ENCODE measurements at places on chromosomes 6 and 20.

DNA sequence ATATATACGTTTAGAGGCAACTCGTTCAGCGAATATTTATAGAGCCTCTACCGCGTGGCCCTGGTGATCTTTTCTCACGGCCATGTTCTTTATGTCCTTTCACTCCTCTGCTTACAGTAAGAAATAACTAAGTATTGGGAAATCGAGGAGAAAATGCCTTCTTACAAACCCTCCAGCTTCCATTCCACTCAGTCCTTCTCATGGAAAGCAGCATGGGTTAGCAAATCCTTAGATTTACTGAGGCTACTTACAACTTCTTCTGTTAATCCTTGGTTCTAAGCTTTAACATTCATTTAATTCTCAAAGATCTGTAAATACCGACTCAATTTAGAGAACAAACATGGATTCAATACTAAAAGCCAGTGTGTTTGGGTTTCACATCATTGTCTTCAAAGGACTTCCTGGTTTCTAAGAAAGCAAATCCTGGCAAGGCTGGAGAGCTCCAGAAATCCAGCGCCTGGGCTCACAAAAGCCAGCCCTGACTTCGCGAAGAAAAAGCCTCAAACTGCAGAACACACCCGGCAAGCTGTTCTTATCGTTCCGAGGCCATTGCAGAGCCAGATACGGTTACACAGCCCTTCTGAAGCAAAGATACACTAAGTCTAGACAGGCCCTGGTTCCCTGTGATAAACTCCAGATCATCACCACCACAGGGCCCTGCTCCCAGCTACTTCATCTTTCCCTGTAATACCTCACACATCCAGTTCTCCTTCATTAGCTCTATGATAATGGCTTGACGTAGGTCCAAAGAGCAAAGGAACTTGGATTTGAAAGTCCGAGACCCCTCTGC, 19.2 kb downstream of the AGPAT4 start:
- ATAC-seq: peak; percentile 18

DNA sequence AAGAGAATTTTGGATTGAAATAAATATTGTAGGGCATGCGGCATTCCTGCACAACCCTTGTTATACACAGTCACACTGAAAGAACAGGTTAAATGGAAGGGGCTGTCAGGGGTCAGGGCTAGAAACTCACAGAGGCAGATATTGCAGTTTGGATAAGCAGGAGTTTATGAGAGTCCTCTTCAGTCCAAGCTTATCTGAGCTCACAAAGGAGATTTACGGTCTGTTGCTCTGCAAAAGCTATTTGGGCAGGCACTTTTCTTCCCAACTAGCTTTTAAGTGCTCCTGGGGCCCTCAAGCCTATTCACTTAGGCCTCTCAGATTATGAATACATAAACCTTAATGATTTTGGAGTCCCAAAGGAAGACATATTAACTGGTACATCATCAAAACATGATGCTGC, 156.2 kb downstream of the SOX4 start:
- ATAC-seq: no peak

DNA sequence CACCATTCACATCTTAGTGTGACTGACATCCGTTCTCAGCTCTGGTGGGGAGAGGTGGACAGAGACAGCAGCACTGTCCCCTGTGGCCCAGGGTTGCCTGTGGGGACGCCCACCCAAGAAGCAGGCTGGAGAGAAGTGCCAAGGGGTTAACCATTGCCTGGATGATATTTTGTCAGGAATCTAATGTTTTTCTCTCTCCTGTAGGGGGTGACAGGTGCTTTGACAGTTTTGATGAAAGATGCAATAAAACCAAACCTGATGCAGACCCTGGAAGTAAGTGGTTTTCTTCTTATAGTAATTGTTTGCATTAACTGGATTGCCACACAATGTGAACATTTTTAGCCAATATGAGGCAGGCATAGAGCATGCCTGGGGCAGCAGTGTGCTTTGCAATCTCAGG, 99.3 kb downstream of the MTHFD1L start:
- no peak for ATAC-seq

DNA sequence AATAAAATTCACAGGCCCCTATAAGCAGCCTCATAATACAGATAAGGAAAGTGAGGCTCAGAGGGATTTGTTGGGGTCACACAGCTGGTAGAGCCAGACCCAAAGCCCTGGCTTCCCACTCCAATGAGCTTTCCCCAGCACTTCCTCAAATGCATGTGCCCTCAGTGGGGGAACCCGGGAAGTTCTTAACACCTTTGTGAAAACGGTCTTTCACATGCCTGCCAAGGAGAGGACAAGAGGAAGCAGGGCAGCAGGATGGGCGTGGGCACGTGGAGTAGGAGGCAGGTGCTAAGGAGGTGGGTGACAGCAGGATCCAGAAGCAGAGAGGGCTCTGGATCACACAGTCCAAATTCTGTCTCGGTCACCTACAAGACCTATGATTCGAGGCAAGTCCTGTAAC, 598 bp downstream of the PI16 start:
- no peak for ATAC-seq

DNA sequence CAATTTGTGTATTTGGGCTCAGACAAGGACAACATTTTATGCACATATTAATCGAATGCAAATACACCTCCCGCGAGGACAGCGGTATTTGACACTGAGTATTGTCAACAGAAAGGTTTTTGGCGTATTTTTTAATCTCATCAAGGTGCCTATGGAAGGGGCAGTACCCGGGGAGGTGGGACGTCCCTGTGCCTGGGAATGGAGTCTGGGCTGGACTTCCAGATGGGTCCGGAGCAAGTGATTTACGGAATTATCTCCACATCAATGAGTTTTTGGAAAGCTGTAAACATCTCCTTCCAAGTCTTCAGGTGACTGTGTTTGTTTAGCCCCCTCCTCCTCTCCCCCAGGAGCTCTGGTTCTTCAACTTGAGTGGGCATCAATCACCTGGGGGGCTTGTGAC, 39.8 kb downstream of the PRR18 start:
- ATAC-seq: no peak

GRCh38 chr6:1631251-1631650, 21.5 kb downstream of the FOXC1 start:
- ATAC-seq: no peak

DNA sequence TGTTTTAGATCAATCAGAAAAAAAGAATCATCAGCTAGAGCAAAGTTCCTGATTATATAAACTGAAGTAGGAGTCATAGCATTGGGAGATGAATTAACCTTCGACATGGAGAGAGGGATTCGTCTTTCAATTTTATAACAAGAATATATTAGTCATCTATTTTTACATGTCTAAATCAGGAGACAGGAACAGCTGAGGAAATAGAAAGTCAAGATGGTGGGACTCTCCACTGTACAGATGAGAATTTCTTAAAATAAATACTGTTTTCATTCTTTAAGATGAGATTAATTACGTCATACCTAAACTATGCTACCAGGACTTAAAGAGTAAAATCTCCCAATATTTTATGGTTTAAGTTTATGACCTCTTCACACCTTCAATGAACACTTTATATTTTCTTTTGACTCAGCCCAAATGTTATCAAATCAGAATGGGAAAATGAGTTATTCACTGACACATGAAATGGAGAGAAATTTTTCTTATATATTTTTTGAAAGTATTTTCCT, 1137.7 kb downstream of the EPHA7 start:
- ATAC-seq: no peak

- ATAC-seq: no peak
Measured at GRCh38 chr6:116666869-116667268, 1.7 kb downstream of the ZUP1 start.

DNA sequence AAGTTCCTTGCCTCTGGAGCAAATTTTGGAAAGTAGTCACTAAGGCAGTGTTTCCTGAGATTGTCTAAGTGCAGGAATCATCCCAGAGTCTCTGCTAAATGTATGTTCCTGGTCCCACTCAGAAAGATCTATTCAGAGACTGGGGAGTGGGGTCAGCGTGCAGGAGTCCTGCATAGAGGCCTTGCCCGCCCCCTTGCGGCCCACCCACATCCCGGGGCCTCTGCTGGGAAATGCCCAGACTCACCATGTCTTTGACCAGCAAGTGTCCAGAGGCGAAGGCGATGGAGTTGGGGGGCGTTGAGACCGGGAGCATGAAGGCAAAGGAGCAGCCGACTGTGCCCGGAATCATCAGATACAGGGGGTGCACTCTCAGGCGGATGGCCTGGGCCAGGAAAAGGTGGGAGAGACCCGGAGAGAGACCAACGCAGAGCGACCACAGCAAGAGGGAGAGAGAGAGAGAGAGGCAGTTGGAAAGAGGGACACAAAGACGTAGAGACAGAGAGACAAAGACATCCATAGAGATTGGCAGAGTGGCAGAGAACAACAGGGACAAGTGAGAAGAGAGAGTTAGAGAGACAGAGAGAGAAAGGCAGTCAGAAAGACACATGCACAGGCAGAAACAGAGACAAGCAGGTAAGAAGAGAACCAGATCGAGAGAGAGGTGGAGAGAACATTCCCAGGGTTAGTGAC, 12.9 kb upstream of the OCSTAMP start:
- ATAC-seq: no peak

GRCh38 chr6:79676785-79677736, 45.9 kb downstream of the SH3BGRL2 start:
- no peak for ATAC-seq

DNA sequence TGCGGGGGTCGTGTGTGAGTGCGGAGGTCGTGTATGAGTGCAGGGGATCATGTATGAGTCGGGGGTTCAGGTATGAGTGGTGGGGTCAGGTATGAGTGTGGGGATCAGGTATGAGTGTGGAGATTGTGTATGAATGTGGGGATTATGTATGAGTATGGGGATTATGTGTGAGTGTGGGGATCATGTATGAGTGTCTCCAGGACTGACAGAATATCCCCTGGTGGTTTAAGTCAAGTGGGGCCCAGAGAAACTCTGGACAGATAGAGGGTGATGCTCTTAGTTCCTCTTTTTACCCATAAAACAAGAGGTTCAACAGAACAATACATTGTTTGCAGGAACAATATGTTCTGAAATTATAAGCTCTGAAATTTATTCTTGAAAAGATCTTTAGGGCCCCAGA, 131.9 kb downstream of the UST start:
- ATAC-seq: no peak

DNA sequence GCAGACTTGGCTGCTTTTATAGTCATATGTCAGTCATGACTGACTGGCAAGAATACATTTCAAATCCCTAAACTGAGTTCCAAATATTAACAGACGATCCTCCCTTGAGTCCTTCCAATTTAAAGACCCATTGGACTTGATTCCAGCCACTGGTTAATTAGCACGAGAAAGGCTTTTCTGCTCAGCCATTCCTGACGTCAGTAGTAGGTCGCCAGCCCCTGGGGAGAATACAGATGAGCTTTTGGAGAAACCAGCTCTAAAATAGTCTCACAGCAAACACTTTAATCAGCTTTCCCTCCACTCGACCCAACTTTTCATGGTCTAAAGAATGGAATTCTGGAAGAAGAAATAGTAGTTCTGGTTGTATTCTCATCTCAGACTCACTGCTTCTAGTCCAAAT, 91.6 kb downstream of the SLC22A3 start:
- no peak for ATAC-seq

DNA sequence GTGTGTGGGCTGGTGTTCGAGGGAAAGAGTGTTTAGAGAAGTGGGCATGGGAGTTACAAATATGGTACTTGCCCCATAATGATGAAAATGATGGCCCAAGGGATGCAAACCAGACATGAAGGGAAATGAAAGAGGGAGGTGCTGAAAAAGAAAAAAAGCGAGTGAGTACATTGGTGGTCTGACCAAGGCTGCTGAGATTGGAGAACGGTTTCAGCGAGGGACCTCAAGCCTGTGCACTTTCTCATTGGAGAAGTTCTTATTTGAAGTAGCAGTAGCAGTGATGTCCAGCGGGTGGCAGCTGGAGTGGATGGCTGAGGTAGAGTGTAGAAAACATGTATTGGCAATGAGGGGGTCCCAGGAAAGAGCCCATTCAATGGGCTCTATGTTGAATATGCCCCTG, 54.8 kb downstream of the TNFAIP3 start:
- ATAC-seq: no peak

GRCh38 chr20:5127204-5127858, 523 bp downstream of the CDS2 start:
- peak; percentile 50 for ATAC-seq

DNA sequence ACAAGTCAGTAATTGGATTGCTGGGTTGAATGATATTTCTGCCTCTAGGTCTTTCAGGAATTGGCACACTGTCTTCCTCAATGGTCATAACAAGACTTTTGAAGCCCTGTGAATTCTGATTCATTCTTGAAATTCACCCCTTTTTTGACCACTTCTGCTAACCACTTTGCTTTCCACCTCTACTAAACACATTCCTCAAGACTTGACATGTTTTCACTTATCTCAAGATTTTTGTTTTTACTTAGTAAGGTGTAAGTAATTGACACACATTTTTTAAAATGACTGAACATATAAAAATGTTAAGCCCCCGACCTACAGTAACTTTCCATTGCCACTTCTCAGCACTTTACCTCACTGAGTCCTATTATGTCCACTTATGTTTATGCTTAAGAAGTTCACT, 239.1 kb downstream of the GRM1 start:
- no peak for ATAC-seq
